ENCODE measurements at places on chromosomes 12 and 14.

- DNase-seq: no peak
Measured at GRCh38 chr12:110688446-110689280, at the start of gene HVCN1. Gene HVCN1 (minus strand): TSS chr12:110689115. CDS start chr12:110683245, 5,870 bp downstream.

DNA sequence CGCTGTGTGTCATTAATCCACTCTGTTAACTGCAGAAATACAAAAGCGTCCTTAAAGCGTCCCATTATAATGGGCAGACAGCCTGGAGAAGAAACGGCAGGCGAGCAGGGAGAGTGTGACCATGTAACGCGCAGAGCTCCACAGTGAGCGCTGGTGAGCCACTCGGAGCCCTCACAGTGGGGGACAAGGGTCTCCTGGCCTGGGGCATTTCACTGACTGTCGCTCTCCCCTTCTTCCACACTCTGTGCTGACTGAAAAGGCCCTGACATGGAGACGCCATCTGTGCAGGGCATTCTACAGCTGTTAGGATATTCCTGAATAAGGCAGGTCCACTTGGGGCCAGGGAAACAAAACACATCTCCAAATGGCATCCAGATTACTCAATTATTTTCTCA lies 24.2 kb downstream of the CCDC92 start:
- DNase-seq: no peak

DNA sequence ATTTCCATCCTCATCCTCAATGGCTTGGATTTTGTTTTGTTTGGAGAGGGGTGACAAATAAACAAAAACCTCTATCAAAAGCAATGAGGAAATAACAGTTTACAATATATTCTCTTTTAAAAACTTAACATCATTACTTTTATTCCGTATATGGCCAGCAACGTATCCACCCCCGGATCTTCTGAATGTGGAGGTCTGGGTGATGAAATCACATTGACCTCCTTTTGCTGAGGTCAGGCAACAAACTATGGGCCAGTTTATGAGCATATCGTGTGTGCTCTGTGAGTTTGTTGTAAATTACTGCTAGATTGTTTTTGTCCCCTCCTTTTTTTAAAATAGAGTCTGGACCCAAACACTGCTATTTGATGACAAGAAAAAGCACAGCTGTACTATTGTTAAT lies 178.1 kb downstream of the BCAT1 start:
- no peak for DNase-seq

DNA sequence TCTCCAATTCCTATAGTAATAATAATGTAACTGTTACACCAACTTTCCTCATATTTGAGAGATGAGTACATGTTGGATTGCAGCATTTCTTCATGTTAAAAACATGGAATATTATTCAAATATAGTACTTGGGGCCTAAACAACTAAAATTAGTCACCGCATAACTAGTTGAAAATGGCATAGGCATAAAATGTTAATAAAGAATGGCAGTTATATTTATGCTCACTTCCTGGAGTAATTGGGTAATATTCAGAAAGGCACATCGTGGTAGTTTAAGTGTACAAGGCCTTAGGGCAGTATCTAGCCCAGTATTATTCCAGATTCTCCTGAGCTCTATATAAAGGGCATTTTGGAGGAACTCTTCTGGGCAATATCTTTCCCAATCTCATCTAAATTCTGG lies 46.0 kb downstream of the ERGIC2 start:
- no peak for DNase-seq

GRCh38 chr14:95500201-95500681 lies 16.2 kb downstream of the SYNE3 start:
- DNase-seq: no peak

GRCh38 chr12:104433061-104433460 lies 23.7 kb upstream of the CHST11 start:
- no peak for DNase-seq

- no peak for DNase-seq
Measured at GRCh38 chr12:66978802-66979201, 290.4 kb upstream of the CAND1 start.

- no peak for DNase-seq
Measured at GRCh38 chr12:105783983-105784947, 354.5 kb downstream of the NUAK1 start.

DNA sequence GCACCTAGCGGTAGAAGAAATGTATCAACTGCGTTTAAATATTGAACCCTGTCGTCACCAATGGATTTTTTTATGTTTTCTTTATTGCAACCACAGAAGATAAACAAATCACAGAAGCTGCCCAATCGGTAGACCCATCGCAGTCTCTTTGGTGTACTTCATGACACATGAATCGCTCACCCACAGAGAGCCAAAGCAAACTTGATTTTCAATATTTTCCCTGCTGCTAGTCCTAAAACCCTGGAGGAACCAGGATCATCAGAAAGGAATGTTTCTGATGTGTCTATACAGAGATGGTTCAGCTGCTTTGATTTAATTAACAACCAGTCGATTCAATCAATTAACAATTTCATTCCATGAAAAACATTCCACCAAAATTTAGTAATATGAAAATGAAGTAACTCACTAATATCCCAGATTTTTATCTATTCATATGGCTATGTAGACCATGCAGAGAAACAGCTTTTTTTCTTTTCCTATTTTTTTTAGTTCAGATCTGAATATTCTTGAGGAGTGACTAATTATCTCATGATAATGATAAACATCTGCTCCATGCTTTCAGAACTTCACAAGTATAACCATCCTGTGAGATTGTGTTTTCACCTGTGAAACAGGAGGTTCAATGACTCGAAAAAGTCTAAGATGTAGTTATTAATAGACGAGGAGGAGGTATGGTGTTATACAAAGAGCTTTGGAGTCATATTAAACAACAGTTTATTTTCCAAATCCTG lies 46.1 kb downstream of the DIO2 start:
- DNase-seq: no peak

GRCh38 chr12:49793620-49794019 lies 34.6 kb downstream of the NCKAP5L start:
- no peak for DNase-seq

- DNase-seq: no peak
Measured at GRCh38 chr14:65972891-65973290, 513.3 kb upstream of the CCDC196 start.

DNA sequence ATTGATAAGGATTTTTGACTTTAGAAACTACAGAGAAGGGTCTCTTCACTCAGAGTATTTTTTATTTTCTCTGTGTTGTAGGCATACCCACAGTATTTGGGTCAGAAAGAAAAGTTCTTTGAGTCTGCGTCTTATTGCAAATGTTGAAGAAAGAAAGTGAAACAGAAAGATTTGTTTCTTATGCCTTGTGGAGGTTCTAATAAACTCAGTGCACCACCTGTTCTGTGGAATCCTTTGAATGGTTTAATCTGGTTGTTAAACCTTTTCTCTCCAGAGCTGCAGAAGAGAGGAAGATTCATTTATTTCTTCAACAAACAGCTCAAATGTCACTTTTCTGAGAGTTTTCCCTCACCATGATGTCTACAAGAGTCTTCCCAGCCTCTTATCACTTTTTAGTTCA lies 146.6 kb upstream of the PLEKHG7 start:
- no peak for DNase-seq

DNA sequence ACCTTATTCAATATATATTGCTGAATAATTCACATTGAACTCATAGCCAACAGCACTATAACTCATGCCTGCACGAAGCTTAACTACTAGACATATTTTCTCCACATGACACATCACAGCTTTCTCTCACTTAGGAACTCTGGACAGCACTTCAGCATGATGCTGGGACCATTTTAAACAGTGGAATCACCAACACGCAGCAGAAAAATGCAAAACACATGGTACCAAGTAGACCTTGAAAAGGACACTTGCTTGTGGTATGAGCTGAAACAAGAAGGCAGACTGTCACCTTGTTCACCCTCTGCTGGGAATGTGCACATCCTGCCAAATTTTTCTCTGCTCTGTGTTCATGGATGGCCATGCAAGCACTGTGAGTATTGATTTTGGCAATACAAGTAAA lies 34.8 kb upstream of the CD9 start:
- DNase-seq: no peak

DNA sequence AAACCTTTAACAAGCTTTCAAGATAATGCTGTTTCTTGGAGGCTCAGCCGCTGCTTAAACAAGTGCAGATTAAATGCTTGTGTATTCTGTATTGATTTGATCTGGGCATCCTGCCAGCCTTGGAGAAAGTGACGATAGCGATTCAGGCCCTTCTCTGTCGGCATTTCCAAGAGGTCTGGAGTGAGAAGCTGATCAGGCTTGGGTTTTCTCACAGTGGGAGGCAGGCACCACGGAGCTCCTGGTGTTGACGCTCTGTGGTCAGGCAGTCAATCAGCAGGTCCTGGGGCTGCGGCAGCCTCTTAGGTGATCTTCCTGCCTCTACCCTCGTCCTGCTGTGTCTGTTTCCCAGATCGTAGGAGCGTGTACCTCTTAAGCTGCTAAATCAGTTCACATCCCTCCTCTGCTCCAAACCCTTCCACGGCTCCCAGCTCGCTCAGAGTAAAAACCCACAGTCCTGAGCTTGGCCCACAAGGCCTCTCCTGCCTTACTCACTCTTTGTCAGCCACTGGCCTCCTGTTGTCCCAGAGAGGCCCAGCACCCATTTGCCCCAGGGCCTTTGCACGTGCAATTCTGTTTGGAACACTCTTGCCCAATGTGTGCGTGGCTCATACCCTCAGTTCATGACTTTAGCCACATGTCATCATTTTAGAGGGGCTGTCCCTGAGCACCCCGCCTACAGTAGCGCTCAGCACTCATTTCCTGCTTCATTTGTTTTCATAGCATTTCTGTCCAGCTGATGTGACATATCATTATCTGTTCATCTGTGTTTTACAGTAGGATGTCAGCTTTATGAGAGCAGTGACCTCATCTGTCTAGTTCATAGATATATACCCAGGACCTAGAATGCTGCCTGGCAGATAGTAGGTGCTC lies 155.4 kb downstream of the AACS start:
- no peak for DNase-seq

- no peak for DNase-seq
Measured at GRCh38 chr12:19884021-19884492, 444.8 kb downstream of the AEBP2 start.

GRCh38 chr12:114265036-114265435 lies 140.9 kb downstream of the TBX5 start:
- DNase-seq: no peak

- no peak for DNase-seq
Measured at GRCh38 chr12:47979686-47980085, 16.3 kb downstream of the TMEM106C start.

GRCh38 chr14:39467889-39468524 lies 35.8 kb upstream of the FBXO33 start:
- DNase-seq: no peak
